ENCODE measurements at places on chromosomes 1 and 21. TPM values are rescaled to one million over a fixed set of nuclear protein-coding genes. Genes with fewer than 3 reads are reported as not detected.
A peak's percentile ranks its signal among the peaks of the same experiment; 100 is the strongest.

SIPA1L2 gene
- 45.6 TPM for total RNA-seq

BNIPL gene
- total RNA-seq: 0.48 TPM

KRTAP12-4 gene
- total RNA-seq: not detected

- DNase-seq: no peak
These were observed 11.2 kb downstream of the ZNF436 start for GRCh38 chr1:23358310-23358875.

DNA sequence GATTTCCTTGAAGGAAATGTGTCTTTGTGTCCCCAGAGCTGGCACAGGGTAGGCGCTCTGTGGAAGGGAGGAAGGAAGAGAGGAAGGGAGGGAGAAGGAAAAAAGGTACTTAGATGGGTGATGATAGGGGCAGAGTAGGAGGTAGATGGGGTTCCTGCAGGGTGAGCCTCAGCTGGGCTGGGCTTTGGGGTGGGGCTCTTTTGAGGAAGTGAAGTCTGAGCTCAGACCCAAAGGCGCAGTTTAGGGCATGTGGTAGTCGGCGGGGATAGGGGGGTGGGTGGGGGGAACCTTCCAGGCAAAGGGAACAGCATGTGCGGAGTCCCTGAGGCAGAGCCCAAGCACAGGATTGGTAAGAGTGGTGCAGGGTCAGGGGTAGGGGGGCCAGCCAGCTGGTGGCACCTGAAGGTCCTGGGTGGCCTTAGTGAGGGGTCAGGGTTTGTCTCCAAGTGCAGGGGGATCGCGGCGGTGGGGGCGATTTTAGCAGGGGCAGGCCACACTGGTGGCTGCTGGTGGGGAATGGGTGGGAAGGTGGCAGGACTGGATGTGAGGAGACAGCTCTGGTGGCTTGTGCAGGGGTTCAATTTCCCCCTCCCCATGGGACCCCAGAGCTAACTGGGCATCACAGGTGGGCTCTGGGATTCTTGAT, 8.4 kb upstream of the HTR6 start:
- no peak for DNase-seq

GRCh38 chr1:16191309-16191708, 21.1 kb downstream of the ARHGEF19 start:
- no peak for DNase-seq

GRCh38 chr1:115117298-115117697, 28.0 kb upstream of the TSPAN2 start:
- DNase-seq: no peak

GRCh38 chr1:101540161-101540560, 303.3 kb downstream of the S1PR1 start:
- no peak for DNase-seq

GRCh38 chr1:71157151-71157550, 76.3 kb upstream of the ZRANB2 start:
- no peak for DNase-seq

GRCh38 chr21:35478161-35479064, 429.3 kb upstream of the RUNX1 start:
- DNase-seq: no peak

DNA sequence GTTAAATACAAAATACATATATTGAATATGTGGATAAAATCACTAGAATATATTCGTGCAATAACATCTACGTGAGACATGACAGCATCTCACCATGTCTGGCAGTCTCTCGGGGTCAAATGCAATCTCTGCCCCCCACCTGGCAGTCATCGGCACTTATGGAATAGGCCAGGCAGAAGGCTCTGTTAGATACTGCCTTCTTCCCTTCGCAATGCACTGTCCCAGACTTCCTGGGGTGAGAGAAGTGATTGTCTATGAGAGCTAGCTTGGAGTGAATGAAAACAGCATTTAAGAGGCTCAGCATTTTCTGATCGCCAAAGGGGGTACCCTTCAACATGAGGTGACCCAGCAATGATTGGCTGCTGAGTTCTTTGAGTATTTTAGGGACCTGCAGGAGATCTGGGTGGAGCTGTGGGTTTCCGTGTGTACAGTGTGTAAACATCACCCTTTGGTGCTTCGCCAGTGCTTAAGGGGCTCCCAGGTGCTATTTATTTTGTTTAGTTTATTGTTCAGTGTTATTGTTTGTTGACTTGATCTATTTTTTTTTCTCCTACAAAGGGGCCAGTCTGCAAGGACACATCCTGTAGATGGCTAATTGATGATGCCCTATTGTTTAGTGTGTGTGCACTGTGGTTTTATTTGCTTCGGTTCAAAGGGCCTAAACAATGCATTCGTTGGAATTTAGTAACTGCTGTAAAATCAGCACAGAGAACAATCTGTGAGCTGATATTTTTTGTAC, 10.2 kb downstream of the ERG start:
- no peak for DNase-seq

DNA sequence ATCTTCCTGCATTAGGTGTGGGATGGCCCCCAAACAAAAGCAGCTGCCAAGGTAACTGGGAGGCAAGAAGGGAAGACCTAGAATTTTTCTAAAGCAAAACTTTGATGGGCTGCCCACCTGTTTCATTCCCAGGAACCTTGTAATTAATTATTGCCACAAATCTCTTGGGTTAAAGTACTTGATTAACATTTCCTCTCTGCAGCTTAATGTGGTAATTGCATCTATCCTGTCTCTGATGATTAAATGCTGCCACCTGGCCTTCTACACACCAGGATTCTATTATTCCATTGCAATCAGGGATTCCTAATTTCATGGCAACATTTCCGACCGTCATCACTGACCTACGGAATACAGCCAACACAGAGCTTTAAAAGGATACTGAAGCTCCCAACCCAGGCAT, 68.3 kb upstream of the RC3H1 start:
- DNase-seq: no peak

- DNase-seq: no peak
These were observed 17.2 kb upstream of the NFASC start for GRCh38 chr1:204853436-204853835.

DNA sequence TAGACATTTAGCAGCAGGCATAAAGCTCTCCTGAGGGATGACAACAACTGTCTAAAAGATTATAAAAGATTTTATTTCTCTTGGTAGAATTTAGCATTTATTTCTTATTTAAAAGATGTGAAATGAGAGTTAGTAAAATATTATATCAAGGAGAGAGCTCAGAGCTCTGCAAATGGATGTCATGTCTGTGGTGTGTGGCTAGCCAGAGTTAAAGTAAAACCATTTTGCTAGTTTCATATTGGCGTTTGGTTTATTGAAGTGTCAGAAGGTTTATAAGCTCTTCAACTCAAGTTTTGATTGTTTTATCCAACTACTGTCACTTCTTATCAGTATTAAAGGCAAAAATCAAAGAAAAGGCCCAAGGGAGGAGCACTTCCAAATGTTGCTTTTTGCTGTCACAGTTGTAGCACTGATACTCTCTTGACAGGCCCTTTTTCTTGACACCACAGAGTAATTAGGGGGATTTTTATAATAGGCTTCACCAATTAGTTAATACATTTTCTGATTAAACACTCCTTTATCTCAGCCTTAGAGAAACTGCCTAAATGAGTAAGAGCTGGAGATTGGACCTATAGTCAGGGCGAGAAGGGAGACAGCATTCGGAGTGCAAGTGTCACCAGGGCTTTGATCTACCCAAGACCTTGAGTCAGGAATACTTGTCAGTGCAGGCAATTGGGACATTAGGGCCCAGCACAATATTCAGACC, 233.9 kb downstream of the PTBP2 start:
- DNase-seq: no peak

RASSF5 gene
- 0.24 TPM for total RNA-seq

DNA sequence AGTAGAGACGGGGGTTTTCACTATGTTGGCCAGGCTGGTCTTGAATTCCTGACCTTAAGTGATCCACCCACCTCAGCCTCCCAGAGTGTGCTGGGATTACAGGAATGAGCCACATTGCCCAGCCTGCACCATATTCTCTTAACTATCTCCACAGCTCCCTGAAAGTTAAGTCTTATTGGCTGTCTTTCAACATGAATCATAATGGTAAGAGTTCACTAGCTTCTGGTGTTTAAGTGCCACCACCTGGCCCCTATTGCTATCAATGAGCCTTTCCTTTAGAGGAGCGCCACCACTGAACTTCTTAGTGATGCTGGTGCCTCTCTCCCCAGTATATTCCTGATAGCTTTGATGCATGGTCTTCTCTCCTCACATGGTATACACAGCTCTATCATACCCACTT, 15.7 kb downstream of the ZFYVE9 start:
- no peak for DNase-seq

- peak; percentile 71 for DNase-seq
These were observed 54.3 kb upstream of the TRAPPC10 start for GRCh38 chr21:43957611-43958362.

DNA sequence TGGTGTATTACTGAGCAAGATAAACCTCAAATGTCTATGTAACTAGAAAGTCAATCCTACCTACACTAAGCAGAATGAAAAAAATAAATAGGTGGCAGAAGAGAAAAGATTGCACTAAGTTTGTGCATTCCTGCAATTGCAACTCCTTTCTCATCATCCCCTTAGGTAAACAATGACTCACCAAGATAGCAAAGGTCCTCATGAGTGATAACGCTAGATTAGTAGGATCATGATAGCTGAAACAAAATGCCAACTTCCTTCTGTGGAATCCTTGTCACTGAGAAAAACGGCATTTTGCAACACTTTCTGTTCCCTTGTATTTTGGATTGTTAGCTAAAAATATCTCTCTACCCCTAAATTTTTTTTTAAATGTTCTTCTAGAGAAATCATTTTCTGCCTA, 20.0 kb upstream of the FCER1A start:
- DNase-seq: no peak

ADAMTS1 gene
- total RNA-seq: 21.1 TPM

CYP4A22 gene
- total RNA-seq: not detected

PDE9A gene
- total RNA-seq: 37.9 TPM

DNA sequence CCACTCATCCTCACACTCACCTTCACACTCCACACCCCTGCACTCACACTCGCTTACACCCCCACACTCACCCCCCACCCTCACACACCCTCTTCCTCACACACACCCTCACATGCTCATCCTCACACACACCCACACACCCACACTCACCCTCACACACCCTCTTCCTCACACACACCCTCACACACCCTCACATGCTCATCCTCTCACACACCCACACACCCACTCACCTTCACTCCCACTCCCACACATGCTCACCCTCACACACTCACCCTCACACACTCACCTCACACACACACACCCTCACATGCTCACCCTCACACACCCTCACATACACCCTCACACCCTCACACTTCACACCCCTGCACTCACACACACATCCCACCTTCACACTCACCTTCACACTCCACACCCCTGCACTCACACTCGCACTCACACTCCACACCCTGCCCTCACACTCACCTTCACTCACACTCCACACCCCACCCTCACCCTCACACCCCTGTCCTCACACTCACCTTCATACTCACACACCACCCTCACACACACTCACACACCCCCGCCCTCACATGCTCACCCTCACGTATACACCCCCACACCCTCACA, 42.6 kb upstream of the EDN2 start:
- DNase-seq: no peak

- DNase-seq: no peak
These were observed 5.6 kb downstream of the XCL1 start for GRCh38 chr1:168581817-168582572.

GRCh38 chr21:29490016-29490415, 191.3 kb downstream of the BACH1 start:
- no peak for DNase-seq

DNA sequence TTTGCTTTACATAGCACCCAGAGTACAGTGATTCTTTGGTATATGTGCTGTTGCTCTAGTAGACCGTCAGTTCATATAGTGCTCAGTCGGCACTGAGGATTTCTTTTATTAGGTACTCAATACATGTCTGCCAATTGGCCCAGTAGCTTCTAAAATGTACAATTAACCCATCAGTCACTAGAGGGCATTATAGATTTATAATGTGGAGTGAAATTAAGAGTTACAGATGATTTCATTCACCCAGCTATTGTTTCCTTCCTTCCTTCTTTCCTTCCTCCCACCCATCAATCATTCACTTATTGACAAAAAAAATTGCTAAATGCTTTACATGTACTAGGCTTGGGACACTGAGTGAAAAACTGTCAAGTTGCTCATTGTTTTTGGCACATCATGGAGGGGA, 263.6 kb upstream of the USP24 start:
- no peak for DNase-seq

- DNase-seq: no peak
These were observed 302.9 kb upstream of the SPAG17 start for GRCh38 chr1:118487932-118488331.

CAMK2N1 gene
- total RNA-seq: 0.92 TPM

GRCh38 chr1:8965121-8965820, 19.6 kb downstream of the CA6 start:
- DNase-seq: no peak

DNA sequence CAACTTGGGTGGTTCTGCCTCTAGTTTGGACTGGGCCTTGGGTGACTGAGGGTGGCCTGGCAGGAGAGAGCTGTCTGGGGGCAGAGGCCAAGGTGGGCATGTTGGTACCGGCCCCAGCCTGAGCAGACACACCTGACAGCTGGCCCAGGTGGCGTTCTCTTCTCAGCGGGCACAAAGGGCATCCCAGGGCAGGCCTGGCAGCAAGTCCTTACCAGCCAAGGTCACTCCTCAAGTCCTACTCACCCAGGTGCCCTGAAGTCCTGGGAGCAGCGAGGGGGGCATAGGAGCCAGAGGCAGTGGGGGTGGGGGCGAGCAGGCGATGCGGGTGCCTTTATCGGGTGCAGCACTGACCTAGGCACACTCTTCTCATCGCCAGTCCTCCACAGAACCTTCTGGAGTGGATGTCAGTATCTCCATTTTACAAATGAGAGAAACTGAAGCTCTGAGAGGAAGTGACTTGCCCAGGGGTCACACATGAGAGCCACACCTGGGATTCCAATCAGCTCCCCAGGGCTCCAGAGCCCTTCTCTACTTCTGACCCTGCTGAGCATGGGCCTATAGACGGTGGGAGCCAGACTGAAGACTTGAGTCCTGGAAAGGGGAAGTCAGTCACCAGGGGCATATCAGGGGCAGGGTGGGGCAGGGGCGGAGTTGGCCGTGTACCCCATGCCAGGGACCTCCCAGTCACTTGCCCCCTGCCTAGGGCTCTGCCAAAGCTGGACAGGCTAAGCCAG, 587 bp upstream of the SLC25A34 start:
- DNase-seq: peak; percentile 50

- no peak for DNase-seq
These were observed 20.4 kb upstream of the CSF3R start for GRCh38 chr1:36503159-36503558.

DNA sequence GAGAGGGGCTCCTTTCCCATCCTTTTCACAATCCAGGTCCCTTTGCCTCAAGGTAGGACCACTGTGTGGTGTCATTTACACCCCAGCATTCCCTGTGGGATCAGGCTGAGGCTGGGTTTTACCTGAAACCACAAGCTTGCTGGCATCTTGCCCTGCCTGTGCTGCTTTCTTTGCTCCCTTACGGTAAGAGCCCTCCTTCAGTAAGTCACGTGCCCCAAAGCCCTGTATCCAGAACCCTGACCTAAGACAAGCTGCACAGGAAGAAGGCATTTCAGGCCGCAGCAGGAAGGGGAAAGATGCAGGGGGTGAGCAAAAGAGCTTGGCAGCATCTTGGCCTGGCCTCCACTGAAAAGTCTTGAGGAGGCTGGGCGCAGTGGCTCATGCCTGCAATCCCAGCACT, 58.4 kb downstream of the KLHDC7A start:
- peak; percentile 18 for DNase-seq
